ENCODE measurements at places on chromosomes 3 and 15.

DNA sequence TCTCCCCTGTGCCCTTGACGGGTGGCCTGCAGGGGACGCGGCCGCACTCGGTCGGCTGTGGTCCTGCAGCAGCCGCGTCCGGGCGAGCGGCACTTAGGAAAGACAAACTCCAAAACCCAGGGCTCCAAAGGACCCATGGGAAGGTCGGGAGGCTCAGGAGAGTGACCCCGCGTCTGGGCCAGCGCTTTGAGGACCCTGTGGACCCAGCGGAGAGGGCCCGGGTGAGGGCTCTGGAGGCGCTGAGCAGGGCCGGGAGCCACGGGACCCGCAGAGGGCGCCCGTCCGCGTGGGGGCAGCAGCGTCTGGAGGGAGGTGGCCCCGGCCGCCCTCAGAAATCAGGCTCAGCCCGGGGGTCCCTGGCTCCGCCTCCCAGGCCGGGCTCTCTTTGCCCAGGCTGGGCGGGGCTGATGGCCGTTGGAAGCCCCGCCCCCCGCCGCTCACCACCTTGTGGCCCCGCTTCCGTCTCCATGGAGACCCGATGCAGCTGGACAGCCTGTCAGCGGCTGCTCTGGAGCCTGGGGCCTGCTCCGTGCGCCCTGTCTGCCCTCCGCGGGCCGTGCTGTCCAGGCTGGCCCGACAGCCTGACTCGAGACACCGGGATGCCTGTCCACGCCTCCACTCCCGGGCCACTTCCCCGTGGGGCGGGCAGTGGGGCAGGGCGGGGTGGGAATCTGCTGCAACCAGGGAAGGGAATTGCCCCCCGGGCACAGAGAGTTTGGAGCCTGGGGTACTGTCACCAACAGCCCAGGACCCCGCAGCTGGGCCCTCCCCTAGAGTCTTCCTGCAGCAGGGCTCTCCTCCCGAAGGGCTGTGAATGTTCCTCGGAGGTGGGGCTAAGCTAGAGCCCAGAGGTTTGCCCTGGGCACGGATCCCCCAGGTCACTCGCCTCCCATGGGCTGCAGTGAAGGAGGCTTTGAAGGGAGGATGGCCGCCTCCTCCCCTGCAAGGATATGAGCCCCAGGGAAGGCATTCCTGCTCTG, 34.8 kb upstream of the RPL32 start:
- no peak for DNase-seq

- DNase-seq: no peak
These were observed 66.5 kb upstream of the GPR149 start for GRCh38 chr3:154496540-154496939.

GRCh38 chr3:69378112-69378802, 7.6 kb downstream of the FRMD4B start:
- DNase-seq: no peak

GRCh38 chr3:71649757-71650156, 66.2 kb upstream of the FOXP1 start:
- DNase-seq: no peak

DNA sequence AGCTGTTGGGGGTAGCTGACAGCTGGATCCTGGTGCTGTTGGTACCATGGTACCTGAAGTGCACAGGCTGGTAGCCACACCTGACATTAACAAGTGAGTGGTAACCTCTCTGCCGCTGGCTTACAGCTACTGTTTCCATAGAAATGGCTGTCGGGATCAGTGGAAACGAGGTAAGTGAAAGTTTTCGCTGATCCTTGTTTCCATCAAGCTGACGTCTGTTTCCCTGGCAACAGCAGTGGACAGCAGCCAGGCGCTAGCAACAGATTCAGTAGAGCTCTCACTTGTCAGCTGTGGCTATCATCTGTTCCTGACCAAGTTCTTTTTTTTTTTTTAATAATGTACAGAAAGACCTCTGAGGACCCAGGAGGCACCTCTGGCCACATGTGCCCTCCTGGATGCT, 166.2 kb downstream of the CHDH start:
- no peak for DNase-seq

DNA sequence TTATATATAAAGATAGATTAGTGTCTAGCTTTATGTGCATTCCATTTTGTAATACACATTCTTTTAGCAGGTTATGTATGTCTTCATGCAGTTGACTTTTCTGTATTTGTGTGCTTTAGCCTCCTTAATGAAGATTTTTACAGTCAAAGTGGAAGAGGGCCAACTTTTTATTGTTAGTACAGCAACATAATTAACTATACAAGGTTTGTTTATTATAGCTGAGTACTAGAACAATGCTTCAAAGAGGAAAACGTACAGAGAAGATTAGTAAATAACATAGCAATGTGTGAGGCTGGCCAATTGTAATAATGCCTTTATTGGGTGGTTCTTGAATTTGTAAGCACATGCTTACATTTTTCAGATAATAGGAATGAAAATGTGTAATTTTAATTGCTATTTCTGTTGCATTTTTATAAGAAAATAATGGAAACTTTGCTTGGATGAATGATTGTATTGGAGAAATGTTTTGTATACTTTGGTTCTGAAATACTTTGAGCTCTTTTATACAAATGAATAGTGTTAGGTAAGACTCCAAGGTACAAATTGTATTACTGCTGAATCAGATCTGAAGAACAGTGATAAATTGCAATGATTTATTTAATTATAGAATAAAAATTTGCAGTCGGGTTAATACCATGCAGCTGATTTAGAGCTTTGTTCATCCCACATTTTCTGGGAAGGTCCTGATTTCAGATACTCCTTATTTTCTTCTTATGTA, 41.4 kb downstream of the UBE2E2 start:
- DNase-seq: no peak

- DNase-seq: no peak
These were observed 27.9 kb downstream of the BSN start for GRCh38 chr3:49582177-49582576.

DNA sequence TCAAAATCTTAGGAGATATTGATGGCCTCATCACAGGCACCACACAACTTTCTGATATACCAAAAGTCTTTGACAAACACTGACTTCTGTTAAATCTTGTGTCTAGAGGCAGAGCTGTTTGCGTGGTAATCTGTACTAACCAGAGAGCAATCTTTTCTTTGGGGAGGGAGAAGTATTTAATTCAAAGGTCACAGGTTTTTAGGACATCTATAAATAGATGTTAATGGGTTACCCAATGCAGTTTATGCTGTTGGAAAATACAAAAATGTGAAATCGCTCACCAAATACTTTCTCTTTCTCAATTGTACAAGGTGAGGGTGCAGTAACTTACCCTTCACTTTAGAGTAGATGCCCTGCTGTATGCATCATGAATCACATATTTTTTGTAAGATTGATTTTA, 510.5 kb downstream of the NSUN3 start:
- no peak for DNase-seq

GRCh38 chr15:100125401-100126191, 216.2 kb downstream of the ADAMTS17 start:
- DNase-seq: no peak

- DNase-seq: no peak
These were observed at the start of gene SEMA3B for GRCh38 chr3:50268703-50269451. Gene SEMA3B (plus strand): TSS chr3:50269147. CDS start chr3:50269241, 94 bp downstream.

GRCh38 chr3:56075089-56075488, 393.2 kb downstream of the ERC2 start:
- no peak for DNase-seq

DNA sequence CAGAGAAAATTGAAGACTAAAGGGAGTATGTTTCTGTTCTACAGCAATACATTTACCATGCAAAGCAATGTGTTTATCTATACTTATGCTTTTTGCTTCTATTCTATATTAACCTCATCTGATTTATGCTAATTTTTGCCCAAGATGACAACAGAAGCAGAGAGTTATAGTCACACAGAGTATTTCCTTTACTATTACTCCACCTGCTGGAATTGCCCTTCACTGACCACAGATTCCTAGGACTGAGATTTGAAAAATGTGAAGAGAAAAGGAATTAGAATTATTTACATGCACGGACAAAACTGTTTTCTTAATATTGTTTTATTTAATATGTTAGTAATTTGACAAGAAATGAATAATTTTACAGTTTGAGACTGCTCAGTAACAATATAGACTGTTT, 745.6 kb downstream of the VGLL3 start:
- DNase-seq: no peak

DNA sequence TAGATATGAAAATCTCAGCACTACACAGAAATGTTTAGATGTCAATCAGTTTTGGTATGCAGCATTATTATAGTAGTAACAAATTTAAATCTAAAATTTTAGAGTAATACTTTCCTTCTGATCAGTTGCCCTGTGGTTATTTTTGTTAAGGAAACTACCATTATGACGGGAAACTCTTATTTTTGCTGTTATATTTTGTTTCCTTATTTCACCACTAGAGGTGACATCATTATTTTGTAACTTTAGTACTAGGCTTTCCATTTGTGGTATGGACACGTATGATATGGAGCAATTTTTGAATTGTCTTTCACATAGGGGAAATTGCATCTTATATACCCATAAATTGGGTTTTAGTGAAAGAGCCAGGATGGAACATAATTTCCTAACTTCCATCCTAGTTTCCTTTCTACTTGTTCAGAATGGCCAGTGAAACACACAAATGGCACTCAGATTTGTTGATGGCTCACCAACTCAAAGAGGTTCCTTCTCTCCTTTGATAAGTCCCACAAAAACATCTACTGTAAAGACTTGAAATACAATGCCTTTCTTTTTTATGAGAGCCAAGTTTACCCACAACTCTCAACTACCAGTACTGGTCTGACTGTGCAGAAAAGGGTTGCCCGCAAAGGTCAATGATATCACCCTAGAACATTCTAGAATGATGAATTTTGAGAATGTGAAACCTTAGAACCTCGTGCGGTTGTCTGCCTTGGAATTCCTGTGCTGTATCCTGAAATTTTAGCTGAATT, 19.4 kb upstream of the PPP4R2 start:
- no peak for DNase-seq

DNA sequence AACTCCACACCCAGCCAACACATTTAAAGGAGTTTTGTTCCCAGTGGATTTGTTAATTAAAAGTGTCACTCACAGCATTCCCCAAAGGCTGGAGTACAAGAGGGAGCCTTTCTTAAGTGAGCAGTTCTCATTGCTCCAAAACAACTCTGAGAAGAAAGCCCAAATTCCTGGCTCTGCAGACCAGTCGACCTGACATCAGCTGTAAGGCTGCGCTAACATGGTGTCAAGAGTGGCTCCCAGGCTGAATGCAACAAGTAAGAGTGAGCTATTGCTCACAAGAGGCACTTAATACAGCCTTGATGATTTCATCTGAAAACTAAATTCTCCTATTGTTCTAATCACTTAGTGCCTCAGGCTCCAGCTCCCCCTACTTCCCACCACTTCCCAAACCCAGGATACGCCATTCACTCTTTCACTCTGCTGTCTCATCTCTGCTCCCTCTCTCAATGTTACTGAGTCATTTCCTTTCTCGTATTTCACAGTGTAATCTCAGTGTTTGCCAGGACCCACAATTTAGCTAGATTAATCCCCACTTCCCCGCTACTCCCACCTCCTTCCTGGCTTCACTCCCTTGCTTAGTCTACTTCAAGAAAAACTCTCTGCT, 81.8 kb downstream of the WWTR1 start:
- DNase-seq: no peak

DNA sequence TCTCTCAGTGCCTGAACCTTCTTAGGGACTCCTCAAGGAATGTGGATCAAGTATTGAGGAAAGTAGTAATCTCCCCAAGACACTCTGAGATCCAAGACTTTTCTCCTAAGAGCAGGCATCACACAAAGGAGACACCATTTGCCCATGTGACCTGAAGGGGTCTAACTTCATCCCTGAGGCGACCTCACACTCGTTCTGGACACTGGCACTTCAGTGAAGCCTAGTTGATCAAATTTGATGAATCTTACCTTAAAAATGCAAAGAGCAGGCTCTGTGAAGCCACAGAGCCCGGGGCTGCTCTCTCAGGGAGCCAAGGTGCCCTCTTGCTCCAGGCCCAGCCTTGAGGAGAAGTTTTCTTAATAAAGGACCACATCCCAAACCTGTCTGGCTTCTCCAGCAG, 64.3 kb downstream of the SCN11A start:
- no peak for DNase-seq

DNA sequence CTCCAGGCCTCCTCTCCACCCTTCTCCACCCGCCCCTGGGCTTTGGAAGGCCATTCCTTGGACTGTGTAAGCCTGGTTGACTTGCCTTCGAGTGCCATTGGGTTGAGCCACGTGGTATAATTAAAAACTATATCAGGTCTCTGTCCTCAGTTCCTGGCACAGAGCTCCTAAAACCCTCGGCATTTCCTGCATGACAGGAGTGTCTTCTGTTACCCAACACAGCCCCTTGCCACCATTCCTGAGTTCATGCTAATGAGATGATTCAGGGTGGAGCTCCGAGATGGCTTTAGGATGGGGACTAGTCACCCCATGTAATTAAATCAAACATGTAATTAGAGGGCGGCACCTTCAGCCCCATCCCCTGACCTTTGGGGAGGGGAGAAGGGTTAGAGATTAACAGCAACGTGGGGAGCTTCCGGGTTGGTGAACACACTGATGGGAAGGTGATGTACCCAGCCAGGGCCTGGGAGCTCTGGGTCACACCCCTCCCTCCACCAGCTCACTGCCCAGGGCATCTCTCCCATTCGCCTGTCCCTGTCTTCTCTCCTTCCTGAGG, 256.4 kb downstream of the FAM43A start:
- no peak for DNase-seq

- DNase-seq: no peak
These were observed 141.9 kb downstream of the TPRA1 start for GRCh38 chr3:127448671-127449070.

DNA sequence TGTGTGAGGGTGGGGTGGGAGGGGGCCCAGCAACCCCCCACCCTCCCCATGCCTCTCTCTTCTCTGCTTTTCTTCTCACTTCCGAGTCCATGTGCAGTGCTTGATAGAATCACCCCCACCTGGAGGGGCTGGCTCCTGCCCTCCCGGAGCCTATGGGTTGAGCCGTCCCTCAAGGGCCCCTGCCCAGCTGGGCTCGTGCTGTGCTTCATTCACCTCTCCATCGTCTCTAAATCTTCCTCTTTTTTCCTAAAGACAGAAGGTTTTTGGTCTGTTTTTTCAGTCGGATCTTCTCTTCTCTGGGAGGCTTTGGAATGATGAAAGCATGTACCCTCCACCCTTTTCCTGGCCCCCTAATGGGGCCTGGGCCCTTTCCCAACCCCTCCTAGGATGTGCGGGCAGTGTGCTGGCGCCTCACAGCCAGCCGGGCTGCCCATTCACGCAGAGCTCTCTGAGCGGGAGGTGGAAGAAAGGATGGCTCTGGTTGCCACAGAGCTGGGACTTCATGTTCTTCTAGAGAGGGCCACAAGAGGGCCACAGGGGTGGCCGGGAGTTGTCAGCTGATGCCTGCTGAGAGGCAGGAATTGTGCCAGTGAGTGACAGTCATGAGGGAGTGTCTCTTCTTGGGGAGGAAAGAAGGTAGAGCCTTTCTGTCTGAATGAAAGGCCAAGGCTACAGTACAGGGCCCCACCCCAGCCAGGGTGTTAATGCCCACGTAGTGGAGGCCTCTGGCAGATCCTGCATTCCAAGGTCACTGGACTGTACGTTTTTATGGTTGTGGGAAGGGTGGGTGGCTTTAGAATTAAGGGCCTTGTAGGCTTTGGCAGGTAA, 8.1 kb downstream of the FAM131A start:
- no peak for DNase-seq

DNA sequence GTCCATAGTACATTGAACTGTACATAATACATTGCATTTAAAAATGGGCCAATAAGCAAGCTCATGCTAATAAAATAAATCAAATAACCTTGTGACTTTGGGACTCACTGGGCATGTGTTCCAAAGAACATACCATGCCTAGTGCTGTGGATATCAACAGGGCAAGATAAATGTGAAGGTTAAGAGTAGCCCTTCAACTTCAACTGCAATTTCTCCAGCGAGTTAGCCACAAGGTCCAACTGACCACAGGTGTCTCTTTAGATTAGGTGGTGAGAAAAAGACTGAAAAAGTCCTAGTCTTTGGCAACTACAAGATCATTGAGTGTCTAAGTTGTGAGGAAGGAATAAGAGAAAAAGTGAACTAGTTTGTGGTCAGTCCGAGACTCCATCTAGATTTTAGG, 78.3 kb upstream of the ATP11B start:
- no peak for DNase-seq

All from activated CD8-positive, alpha-beta memory T cell treated with anti-CD3 and anti-CD28 coated beads, Interleukin-2, amount 50 U/mL, for 4 hours (primary cell).